Coronary artery (tissue), 2 donors: ENCODE measurements at places on chromosomes 16 and 17.

DNA sequence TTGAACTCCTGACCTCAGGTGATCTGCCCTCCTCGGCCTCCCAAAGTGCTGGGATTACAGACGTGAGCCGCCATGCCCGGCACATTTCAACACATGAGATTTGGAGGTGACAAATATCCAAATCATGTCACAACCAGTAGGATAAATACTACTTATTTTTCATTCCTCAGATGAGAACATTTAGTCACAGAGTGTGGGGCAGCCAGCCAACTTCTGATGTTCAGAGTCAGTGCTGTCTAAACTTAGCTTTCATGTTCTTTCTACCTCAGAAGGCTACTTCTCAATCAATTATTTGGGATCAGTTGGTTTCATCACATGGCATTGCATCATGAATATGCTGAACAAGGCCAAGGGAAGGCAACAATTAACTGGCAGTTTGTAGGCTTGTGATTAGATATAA is 134.5 kb downstream of the CDH13 start:
- DNase-seq = peak; percentile 89

DNA sequence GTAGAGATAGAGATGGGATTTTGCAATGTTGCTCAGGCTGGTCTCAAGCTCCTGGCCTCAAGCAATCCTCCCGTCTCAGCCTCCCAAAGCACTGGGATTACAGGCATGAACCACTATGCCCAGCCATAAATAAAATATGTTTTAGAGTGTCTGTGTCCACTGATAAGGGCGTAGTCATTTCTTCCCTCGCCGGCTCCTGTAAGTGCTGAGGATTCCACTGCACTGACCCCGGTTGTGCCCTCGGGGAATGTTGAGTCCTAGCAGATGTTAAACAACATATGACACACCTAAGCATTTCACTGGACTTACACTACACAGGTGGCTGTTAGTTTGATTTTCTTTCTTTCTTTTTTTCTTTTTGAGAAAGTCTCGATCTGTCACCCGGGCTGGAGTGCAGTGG is 5.6 kb upstream of the SHMT1 start:
- DNase-seq = no peak

GRCh38 chr17:77606146-77606864 is 352.2 kb upstream of the TNRC6C start:
- peak; percentile 57 for DNase-seq

DNA sequence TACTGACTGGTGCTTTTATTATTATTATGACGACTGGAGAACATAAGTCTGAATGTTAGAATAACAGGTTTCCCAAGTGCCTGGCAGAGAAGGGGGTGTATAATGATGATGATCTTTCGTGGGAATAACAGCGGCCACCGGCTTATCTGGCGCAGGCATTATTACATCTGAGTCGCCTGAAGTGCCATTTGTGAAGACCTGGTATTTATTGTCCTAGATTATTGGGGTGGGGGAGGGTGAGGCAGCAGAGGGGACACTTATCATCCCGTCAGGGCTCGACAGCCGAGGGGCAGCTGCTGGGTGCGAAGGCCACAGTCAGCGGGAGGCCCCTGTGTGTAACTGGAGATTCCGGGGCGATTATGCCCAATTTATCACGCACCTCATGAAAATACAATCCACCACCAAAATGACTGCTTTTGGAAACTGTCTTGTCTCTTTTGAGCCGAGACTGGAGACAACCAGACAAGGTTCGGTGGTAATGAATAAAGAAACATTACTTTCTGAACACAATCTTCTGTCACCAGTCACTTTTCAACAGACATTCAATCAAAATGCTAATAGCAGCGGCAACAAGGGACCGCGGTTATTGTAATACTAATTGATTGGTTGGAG is 199.3 kb downstream of the CCDC182 start:
- no peak for DNase-seq

DNA sequence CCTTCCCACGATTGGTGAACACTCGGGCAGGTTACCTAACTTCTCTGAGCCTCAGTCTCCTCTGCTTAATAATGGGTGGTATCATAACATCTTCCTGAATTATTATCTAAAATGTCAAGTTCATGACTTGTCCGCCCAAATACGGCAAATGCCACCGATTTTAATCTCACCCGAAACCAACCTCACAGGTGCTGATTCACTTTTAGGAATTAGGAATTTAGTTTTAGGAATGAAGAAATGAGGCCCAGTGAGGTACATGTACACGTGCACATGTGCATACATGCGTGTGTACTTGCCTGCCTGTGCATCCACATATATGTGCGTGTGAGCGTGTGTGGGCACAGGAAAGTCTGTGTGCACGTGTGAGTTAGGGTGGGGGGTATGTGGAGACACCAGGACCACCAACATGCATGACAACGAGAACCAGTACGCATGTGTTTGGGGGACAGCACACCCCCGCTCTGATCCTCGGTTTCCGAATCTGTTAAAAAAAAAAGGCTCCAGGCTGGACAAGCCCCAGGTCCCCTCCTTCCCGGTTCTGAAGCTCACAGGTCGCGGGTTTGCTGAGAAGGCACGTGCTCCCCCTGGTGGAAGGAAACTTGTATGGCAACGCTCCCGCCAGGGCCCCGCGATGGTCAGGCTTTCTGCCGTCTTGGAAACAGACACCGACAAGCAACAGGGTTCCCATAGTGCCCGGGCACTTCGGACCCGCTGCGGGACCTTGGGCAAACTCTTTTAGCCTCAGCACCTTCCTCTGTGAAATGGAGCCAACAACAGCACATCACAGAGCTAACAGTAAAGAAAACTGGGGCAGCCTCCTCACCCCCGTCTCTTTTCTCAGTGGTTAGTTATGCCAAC is 219.2 kb downstream of the RBFOX3 start:
- DNase-seq = peak; percentile 84

- DNase-seq = no peak
Observed at GRCh38 chr16:73047536-73048291, at the start of gene ZFHX3. ZFHX3 (minus strand) TSS chr16:73048128; CDS start chr16:72960145, 87,983 bp downstream.

DNA sequence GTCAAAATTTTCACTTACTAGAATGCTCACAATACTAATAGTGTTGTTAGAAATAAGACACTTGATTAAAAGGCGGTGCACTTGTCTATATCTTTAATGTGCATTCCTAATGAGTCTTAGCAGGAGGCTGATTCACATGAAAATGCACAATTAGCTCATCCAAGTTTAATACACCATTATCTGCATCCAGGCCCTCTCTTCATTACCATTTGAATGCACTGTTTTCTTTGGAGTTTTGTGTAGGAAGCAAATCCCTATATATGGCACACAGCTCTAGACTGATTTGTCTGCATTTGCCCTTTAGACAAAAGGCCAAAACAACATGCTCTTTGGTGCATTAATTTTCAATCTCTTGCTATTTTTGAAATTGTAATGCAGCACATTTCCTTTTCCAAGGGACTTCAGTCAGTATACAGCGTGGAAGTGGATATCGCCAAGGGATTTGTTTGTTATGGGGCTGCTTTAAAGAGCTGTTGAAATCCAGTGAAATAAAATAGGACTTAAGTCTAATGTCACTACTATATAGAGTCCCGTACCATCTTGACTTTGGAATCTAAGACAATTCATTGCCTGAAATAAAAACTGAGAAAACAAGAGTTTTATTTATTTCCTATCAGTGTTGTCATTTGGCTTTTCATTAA is 257.6 kb upstream of the CPHXL start:
- no peak for DNase-seq

DNA sequence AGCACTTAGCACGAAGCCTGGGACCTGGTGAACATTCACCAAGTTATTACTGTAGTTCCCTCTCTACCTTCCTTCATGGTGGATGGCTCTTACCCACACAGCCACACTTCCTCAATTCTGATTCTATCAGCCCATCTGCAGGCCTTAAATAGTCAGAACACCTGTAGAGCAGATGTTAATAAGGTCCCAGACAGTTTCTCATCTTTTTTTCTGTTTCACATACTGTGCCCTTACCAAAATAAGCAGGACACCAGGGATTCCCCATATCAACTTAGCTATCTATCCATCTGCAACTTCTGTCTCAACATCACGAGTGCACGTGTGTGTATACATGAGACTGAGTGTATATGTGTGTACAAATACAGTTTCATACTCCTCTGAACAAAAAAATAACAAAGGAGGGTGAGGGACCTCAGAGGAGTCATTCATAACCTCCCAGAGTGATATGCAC is 2.8 kb downstream of the RECQL5 start:
- no peak for DNase-seq

DNA sequence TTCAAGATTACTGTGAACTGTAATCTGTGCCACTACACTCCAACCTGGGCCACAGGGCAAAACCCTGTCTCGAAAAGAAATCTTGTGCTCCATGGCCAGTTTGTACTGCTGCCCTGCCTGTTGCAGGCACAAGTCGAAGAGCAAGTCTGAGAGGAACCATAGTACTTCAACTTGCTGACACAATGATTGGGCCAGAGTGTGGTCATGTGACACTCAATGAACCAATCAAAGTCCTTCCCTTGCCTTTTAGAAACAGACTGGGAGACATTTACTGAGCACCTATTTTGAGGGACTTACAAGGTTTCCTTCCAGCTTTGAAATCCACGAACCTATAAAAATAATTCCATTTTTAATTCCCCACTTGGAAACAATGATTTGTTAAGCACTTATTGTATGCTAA is 39.8 kb upstream of the TMC5 start:
- no peak for DNase-seq

DNA sequence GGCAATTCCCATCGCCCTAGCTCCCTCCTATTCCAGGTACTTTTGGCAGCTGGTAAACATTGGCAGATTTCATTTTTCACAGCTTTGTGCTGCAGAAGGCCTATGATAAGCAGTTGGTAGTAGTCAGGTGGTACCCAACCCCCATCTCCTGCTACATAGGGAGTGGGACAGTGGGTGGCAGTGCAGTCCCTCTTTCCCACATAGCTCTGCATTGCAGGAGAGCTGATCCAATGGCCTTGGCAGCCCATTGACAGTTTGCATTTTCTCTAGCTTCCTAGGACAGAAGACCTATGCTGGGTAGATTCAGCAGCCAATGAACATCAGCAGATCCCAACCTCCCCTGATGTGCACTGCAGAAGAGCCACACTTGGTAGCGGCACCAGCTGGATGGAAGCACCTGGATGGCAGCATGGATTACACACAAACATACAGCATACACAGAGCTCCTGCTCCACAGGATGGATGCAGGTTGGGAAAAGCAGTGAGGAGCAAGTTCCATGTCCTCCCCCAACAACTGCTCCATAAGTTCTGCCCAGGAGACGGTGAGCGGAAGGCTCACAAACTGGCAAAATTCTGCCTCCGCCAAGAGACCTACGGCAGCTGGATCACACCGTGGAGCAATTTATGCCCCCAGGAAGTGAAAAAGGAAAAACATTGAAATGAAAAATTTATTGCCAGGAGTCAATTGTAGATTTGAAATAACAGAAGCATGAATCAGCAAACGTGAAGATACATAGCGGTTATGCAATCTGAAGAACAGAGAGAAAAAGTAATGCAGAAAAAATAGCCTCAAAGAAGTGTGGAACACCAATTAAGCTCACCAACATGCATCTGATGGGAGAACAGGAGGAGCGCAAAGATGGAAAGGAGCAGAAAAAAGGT is 95.7 kb downstream of the CACNG1 start:
- no peak for DNase-seq

DNA sequence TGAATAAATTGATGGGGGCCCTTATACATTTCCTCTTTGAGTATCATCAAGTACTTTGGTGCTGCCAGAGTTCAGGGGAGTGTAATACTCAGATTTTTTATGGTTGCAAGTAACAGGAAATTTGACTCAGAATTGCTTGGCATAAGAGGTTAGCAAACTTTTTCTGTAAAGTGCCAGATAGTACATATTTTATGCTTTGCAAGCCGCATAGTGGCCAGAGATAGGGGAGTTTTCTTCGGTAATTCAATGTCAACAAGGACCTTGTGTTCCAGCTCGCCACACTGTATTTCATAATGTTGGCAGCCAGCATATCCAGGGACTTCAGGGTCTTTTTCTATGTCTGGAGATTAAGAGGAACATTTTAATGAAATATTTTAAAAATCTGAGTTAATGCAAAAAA is 51.0 kb upstream of the MARCHF10 start:
- DNase-seq = peak; percentile 47

DNA sequence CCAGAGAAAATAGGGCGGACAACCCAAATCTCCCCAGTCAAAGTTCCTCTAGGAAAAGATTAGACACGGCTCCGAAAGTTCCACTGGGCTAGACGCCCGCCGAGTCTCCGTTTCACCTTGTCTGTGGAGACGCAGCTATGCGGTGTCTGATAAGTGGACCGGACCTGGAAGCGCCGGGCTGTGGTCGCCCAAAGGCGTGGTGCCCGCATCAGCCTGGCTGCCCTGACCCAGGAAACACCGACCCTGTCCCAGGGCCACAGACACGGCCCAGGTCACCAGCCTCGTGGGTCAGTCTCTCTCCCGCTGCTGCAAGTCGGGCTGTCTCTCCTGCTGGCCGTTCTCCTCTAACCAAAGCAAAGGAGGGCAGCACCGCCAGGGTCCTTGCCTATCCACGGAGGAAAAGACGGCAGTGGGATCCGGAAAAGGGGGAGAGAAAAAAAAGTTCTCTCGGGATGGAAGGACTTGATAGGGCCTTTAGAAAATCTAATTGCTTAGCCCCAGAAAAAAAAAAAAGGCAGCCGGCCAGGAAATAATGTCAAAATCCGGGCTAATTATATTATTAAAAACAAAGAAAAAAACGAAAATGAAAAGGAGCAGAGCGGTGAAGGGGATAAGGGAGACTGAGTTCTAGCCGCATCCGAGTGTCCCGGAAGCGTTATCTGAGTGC is 13.9 kb upstream of the FOXF1 start:
- no peak for DNase-seq

DNA sequence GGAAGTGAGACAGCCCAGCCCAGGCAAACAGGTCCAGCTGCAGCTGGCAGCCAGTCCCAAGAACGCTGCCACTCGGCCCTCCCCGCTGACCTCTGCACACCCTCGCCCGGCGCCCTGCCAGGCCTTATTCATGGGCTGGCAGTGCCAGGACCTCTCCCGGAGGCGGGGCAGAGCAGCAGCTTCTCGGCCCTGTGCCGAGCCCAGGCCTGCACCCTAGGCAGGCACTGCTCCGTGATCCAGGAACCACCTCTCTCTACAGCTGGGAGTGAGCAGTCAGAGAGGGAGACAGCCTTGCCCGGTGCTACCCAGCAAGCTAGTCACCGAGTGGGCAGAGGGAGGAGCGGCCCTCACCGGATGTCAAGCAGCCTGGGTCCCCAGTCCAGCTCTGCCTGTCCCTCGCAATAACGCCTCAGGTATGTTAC is 79.9 kb upstream of the CBX4 start:
- DNase-seq = peak; percentile 87

DNA sequence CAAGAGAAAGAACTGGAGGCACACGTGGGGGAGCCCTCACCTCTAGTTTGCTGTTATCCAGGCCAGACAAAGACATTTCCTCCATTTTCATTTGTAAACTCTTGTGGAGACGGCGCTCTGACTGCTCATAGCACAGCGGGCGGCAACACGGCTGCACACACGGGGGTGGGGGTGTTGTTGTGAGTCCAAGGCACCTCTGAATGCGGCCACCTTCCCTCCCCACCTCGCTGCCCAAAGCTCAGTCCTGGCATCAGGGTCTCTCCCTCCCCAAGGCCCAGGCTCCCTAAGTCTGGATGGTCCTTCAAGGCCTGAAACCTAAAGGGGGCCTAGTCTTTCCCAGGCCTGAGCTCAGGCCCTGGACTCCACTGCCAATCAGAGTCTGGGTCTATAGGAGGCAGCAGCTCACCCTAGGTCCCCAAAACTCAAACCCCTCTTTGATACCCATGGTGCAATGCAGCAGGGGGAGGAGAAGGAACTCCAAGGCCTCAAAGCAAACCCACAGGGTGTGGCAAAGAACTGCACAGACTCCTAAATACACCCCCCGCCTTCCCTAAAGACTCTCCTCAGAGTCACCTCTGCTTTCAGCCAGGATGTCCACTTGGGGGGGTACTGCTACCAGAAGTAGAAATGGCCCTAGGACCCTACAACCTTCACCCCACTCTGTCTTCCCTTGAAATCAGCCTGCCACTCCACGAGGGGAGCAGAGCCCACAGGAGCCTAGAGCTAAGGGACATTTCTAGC is 1.5 kb downstream of the ATXN7L3 start:
- no peak for DNase-seq
